Activated naive CD8-positive, alpha-beta T cell treated with anti-CD3 and anti-CD28 coated beads, Interleukin-2, amount 10 ng/mL, durations not matched to agents 7 days and 5 days (primary cell): ENCODE measurements at places on chromosomes 16 and 17. TPM values are rescaled to one million over a fixed set of nuclear protein-coding genes. Genes with fewer than 3 reads are reported as not detected.

The KCNG4 gene
- not detected for total RNA-seq

The C16orf86 gene
- total RNA-seq = 5.8 TPM

DNA sequence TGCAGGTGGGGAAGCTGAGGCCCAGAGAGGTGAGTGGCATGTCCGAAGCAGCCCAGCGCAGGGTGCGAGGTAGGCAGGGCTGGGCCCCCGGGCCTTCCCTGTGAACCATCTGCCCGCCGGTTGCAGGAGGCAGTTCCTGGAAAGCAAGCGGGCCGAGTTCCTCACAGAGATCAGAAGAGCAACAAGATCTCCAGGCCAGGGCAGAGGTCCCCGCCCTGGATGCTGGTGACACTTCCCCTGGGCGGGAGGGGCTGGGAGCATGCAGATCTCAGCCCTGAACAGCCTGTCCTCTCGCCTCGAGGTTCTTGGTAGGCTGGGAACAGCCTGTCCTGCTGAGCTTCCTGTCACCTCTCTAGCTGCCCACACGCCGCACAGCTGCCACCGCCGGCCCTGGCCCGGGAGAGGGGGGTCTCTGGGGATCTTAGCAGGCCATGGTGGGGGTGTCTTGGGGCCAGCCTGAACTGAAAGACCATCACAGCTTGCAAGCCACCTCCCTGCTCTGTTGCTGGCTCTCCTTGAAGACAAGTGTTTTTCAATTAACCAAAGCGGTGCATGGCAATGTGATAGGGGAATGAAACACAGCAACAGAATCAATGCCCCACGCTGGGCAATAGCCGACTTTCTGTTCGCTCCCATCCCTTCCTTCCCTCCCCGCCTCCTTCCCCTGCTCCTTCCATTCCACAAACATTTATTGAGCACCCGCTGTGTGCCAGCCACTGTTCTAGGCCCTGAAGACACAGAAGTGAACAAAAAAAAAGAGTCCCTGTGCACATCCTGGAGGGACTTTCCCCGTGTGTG lies 31.7 kb downstream of the SOCS1 start:
- H3K4me1 ChIP-seq = peaks cover 60% of the 10 kb centered on the region
- no peaks in the 10 kb centered on the region for H3K27me3 ChIP-seq
- peak overlapping the region; percentile 100 for H3K27ac ChIP-seq
- DNase-seq = peak; percentile 80
- H3K4me3 ChIP-seq = peak overlapping the region; percentile 74
- peaks cover 6% of the 10 kb centered on the region for H3K36me3 ChIP-seq

- peak overlapping the region; percentile 99 for H3K4me3 ChIP-seq
- peaks cover 3% of the 10 kb centered on the region for H3K27me3 ChIP-seq
- H3K27ac ChIP-seq = peak overlapping the region; percentile 96
- peaks cover 14% of the 10 kb centered on the region for H3K36me3 ChIP-seq
- H3K4me1 ChIP-seq = peaks cover 32% of the 10 kb centered on the region
Measured at GRCh38 chr17:42980766-42981397, 517 bp downstream of the RUNDC1 start.

The EFCAB13 gene
- 13.2 TPM for total RNA-seq

GRCh38 chr16:11543661-11544393 lies 42.9 kb downstream of the LITAF start:
- no peak overlapping the region for H3K4me3 ChIP-seq
- peaks cover 1% of the 10 kb centered on the region for H3K4me1 ChIP-seq
- no peak overlapping the region for H3K27ac ChIP-seq
- no peaks in the 10 kb centered on the region for H3K27me3 ChIP-seq
- H3K36me3 ChIP-seq = peaks cover 9% of the 10 kb centered on the region
